DMS153 (cell line): ENCODE measurements at places on chromosomes 4 and X.

- no peak for DNase-seq
Measured at GRCh38 chr4:181685461-181685860, 557.7 kb upstream of the TENM3 start.

GRCh38 chr4:83022724-83023450, 12.1 kb upstream of the COPS4 start:
- DNase-seq, result no peak

- DNase-seq, result no peak
Measured at GRCh38 chrX:141220342-141221008, 21.8 kb downstream of the SPANXC start.

DNA sequence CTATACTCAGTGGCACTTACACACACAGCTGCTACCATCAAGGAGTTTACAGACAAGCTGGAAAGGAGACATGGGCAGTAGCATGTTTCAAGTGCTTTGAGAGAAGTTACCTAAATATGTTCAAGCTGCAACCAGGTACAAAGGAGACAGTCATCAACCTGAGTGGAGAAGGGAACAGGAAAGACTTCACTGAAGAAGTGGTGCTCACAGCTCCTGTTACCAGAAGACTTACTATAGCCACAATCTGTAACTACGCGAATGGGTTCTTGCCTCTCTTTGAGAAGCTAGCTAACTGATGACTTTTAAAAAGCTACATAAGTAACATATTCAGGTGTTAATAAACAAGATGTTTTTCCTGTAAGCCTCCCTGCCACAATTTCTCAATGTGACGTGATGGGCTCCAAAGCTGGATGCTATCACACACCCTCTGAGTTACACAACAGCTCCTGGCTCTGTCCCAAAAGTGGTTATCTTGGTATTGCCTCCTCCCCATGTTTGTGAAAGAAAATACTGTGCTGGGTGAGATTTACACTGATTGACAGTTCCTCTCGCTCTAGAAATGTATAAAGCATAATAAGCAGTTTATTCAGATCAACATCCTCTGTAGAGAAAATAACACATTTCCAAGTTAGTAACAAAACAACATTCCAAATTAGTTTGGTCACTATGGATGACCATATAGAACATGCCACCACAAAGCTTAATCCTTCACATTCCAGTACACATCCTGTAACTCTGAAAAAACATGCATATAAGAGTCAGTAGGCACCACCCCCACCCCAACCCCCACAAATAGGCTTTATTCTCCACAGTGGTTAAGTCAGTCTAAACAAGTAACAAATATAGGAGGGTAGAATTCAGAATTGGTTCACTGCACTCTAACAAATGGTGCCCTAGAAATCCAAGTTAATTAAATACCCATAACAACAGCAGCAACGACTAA, 81.8 kb downstream of the FRYL start:
- no peak for DNase-seq

- no peak for DNase-seq
Measured at GRCh38 chr4:82644734-82645126, 82.9 kb upstream of the TMEM150C start.

DNA sequence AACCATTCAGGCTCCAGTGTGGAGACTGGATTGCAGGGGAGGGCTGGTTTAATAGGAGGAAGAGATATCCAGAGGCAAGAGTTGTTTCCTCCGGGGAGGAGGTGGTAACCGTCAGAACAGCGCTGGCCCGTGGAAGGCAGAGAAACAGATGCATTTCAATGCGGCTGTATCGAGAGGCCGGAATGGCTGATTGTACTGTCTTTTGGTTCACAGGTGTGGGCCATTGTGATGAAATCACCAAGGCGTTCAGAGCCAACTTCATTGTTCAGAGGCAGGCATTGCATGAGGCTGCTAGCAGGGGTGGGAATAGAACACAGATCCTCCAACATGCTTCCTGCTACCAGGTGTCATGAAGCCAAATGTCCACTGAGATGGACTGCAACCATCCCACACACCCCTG, 53.0 kb downstream of the SHOX start:
- DNase-seq, result no peak

DNA sequence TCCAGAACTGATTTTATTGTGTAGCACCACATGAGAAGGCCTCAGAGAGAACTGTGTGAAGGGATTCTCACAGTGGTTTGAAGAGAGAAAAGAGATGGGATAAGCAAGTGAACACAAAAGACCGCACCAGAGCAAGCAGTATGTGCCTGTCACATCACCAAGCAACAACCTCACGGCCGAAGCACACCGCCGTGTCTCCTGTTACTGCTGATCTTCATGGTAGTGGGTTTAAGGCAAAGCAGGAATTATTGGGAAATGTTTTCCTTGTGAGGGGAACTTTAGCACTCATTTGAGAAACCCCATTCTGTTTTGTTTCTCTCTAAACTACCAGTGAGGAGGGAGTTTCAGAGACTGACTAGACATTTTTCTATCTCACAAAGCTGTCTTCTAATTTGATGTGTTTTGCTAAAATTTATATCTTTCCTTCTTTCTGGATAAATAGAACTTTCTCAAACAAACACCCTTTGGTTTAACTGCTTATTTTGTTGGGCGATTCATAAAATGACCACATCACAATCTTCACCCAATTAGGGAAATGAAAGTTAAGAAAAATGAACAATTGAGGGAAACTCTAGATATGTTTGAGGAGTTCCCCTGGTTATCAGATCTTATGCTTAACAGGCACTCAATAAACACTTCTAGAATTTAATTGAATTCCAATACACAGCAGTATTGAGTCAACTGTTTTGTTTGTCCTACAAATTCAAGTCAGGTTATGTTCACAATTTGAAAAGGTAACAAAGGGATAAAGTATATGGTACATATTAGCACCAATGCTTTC, 16.5 kb downstream of the SH3KBP1 start:
- no peak for DNase-seq

- no peak for DNase-seq
Measured at GRCh38 chr4:181966104-181966551, 277.1 kb upstream of the TENM3 start.

DNA sequence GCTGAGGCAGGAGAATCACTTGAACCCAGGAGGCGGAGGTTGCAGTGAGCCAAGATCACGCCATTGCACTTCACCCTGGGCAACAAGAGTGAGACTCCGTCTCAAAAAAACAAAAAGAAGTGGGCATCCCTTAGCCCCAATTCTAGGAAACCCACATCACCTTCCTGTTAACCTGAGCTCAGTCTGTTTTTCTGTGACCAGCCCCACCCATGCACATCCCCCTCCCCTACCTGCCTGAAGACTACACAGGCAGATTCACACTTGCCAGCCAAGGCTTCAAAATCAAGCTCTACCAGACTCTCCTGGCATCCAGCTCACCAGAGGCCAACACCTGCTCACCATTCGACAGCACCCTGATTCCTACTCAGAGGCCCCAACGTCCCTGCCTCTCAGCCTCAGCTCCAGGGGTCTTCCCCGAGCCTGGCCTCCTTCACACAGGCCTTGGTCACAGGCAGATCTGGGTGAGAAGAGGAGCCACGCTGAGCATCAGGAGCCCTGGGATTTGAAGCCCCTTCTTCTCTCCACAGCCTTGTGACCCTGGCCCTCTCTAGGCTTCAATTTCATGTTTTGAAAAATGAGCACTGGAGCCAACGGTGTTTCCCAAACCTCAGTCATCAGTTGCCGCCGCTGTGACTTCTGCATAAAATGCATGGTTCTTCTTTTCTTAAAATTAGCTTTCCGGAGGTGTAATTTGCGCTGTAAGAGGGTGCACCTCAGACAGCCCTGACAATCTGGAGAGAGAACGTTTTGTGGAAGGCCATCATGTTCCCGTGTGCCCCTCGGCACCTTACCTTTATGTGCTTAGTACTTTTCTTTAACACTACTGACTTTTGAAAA, 47.3 kb downstream of the JAKMIP1 start:
- no peak for DNase-seq

- no peak for DNase-seq
Measured at GRCh38 chr4:89322671-89323070, 15.1 kb upstream of the GPRIN3 start.

- DNase-seq, result no peak
Measured at GRCh38 chr4:117771647-117772337, 262.5 kb upstream of the NDST3 start.

DNA sequence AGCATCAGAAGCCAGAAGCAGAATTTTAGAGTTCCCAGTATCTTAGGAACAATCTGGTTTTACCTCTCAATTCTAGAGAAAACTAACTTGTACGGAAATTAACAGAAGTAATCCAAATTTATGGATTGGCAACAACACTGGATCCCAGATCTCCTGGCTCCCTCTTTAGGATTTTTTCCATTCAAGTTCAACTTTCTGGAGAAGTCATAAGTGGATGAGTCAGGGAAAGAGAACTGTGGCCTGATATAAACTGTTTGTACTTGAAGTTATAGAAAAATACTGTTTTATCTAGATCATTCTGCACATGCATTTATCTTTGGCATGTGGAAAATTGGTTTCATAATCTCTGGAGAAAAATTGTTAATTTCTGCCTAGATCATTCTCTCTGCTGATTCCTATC, 380.4 kb downstream of the PCDH7 start:
- no peak for DNase-seq

- DNase-seq, result no peak
Measured at GRCh38 chrX:41189156-41189555, 103.9 kb downstream of the USP9X start.

GRCh38 chr4:80539190-80539589, 203.7 kb downstream of the CFAP299 start:
- no peak for DNase-seq

DNA sequence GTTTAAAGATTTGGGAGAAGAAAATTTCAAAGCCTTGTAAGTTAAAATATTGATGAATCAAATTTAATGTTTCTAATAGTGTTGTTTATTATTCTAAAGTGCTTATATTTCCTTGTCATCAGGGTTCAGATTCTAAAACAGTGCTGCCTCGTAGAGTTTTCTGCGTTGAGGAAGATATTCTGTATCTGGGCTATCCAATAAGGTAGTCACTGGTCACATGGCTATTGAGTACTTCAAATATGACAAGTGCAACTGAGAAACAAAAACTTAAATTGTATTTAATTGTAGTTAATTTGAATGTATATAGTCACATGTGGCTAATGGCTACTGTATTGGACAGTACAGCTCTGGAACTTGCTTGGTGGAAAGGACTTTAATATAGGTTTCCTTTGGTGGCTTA, 1.1 kb downstream of the ALB start:
- DNase-seq, result no peak

DNA sequence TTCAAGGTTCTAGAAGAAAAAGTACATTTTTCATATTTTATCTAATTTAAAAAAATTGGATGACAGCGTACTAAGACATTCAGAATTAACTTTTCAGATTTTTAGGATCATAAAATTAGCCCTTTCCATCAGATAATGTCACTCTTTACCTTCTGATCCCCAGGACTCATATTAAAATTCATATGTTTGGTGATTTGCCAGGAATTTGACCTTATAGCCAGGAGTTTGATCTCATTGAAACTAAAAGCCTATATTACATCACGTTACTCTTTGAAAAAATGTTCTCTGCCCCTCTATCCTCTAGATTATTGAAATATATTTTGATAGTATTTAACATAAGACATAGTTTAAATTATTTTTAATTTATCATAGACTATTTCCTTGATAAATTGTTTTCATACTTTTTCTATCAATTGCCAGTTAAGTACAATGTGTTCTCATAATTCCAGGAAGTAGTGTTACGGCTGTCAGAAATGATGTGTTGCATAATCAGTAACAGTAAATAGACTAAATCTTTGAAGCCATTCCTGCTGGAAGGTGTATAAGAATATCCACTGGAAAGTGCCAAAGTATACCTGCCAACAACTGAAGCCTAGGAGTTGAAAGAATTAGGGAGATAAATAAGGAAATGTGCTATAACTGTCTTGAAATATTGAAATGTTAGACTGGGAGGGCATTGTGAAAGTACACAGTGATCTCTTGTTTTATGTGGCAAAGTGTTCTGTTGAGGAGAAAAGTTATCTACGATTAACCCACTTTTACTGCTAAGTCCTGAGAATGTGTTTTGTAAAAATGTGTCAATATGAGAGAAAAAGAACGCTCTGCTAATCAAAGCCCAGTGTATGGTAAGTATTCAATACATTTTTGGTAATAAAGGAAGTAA, 32.9 kb upstream of the PDGFC start:
- no peak for DNase-seq

DNA sequence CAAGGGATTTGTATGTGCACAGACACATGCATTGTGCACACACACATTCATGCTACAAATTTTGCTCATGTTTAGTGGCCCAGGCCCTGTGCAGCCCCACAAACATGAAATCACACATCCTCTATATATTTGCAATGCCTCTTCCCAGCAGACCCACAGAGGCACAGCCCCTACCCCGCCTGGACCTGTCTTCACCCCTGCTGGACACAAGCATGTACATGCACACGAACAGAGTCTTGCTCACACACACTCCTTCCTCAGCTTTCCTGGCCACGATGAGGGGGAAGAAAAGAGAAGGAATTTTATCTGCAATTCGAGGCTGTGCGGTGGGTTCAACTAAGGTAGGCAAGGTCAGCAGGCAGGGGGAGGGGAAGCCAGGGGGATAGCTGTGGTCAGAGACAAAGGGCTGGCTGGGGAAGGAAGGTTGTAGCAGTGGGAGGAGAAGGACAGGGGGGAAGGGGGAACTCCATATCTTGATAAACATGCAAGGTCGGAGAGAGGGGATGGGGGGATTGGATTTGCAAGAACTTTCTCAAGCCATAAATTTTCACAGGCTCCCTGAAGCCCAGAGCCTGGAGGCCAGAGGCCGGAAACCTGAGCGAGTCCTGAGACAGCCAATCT, 156.4 kb downstream of the EFNB1 start:
- no peak for DNase-seq

GRCh38 chr4:70586841-70587240, 5.2 kb upstream of the AMBN start:
- DNase-seq, result no peak

GRCh38 chr4:71992571-71993312, 39.1 kb upstream of the NPFFR2 start:
- no peak for DNase-seq

DNA sequence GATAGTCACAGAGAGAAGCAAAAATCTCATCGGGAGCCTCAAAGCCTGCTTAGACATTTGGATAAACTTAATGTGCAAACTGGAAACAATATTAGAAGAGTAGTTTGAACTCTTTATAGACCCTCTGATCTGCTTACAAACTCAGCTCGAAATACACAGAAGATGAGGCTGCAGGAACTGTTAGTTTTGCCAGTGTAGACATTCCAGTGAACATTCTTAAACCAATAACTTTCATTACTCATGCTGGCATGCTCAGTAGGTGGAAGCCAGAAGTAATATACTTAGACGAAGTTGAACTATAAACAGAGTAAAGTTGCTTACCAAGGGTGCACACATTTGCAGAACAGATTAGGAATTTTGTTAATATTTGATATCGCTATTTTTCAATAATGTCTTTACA, 303.5 kb downstream of the ANKRD50 start:
- no peak for DNase-seq

DNA sequence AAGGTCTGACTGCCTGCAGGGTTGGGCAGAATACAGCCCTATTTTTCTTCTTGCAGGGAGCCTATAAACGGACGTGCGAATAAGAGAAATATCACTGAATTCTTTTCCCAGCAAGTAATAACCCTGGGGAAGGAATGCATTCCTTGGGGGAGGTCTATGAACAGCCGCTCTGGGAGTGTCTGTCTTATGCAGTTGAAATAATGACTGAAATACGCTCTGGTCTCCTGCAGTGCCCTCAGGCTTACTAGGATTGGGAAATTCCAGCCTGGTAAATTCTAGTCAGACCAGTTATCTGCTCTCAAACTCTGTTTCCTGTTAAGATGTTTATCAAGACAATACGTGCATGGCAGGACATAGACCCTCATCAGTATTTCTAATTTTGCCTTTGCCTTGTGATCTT, 72.1 kb upstream of the FAM241A start:
- no peak for DNase-seq

- DNase-seq, result no peak
Measured at GRCh38 chrX:30538271-30538670, 39.3 kb downstream of the TASL start.

- no peak for DNase-seq
Measured at GRCh38 chr4:99221980-99222379, 2.9 kb upstream of the ADH6 start.
